ENCODE measurements at places on chromosomes 3 and 15.

DNA sequence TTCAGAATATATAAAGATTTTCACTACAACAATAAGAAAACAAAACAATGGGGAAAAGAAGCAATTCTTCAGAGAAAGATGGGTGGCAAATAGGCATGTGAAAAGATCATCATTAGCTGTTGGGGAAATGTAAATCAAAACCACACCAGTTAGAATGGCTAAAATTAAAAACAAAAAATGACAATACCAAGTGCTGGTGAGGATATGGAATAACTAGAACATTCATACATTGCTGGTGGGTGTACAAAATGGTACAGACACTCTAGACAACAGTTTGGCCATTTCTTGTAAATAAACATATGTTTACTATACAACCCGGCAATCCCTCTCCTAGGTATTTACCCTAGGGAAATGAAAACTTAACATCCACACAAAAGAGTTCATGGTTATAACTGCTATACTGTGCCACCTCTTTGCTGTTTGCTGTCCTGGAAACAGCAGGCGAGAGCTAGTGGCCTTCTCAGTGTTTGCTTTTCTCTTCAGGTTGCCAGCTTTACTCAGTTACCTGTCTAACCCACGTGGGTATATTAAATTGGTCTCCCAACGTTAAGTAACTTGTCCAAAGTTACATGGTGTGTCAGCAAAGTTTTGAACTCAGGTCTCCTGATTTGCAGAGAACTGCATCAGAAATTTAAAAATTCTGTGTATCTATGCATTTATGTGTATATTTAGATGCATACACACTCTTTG is 4.6 kb upstream of the NIT2 start:
- DNase-seq: no peak

GRCh38 chr15:77219841-77220240 is 148.9 kb upstream of the TSPAN3 start:
- no peak for DNase-seq

DNA sequence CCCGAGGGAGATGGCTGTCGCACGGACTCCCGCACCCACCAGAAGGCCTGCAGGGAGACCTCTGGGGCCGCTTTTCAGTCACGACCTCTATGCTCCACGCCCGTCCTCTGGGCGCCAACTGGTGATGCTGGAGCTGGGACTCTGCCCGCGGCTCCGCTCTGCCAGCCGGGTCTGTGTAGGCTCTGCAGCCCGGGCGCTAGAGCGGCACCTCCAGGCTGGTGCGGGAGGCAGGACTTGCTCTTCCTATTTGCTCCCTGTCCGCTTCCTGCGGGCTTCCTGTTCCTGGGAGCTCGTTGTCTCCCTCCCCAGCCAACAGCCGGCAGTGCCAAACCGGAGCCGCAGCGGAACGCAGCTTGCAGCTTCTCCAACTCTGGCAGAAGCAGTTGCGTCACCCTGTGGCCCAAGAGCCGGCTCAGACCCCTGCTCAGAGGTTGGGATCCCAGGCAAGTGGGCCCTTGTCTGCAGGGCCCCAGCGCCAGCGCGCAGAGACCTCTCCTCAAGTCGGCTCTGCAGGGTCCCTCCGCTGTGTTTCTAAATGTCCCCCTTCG is 285.9 kb downstream of the XXYLT1 start:
- DNase-seq: no peak

DNA sequence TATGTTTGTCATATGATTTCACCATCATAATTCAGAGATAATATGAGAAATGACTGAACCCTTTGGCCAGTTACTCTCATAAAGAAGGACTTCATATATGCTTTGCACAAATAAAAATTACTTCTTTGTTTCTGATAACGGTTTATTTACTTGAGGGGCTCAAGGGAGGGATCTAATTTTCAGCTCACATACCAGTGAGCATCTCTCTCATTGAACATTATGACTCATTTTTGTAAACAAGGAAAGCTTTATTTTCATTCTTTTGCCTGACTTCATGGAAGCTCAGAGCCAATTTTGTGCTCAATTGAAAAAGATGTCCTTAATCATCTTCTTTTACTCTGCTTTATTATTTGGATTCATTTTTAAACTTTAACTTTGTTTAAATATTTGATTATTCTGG is 5.8 kb downstream of the NLGN1 start:
- no peak for DNase-seq

DNA sequence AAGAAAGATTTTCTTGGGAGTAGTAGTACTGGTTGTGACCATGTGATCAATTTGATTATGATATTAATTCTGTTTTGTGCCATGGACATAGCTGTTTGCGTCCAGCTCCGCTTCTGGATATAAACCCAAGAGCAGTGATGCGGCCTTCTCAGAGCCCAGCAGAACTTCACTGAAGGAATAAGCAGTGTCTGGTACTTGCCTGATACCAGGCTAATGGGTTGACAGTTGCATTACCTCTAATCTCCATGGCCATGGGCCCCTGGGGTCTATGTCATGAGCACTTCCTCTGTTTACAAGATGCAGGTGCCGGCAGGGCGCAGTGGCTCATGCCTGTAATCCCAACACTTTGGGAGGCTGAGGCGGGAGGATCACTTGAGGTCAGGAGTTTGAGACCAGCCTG is 36.3 kb upstream of the RAB6B start:
- DNase-seq: no peak

- no peak for DNase-seq
Measured at GRCh38 chr15:64503197-64503596, 42.8 kb downstream of the ZNF609 start.

- no peak for DNase-seq
Measured at GRCh38 chr15:88674661-88675060, 35.8 kb downstream of the ISG20 start.

DNA sequence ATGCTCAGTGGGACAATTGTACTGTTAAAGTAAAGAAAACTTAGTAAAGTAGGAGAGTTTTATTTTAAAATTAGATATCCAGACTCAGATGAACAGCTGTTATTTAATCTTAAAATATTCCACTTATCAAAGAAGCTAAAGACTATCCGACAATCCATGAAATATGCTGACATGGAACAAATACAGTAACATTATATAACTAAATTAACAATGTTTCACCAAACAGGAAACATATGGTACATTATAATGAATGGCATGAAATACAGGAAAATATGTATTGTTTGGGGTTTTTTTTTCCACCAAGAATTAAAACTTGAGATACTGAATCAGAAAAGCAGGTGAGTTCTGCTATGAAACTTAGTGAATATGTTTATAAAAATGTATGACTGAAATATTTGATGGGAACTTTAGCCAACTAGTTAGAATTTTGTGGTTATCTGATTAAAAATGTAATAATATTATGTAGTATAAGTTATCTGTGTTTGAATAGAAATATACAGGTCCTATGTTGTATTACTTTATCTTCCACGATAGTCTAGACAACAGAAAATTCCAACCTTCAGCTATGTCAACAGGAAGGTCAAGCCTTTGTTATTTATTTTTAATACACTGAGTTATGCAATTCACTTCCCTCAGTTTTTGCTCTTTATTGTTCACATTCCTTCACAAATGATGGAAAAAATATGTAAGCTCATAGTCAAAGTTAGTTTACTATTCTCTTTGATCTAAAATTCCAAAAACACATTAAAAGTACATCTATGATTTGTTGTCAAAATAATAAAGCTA is 72.7 kb downstream of the UACA start:
- no peak for DNase-seq

- DNase-seq: no peak
Measured at GRCh38 chr3:187900993-187901755, 155.9 kb upstream of the BCL6 start.

GRCh38 chr15:22867886-22868285 is 29.4 kb downstream of the NIPA2 start:
- DNase-seq: no peak

DNA sequence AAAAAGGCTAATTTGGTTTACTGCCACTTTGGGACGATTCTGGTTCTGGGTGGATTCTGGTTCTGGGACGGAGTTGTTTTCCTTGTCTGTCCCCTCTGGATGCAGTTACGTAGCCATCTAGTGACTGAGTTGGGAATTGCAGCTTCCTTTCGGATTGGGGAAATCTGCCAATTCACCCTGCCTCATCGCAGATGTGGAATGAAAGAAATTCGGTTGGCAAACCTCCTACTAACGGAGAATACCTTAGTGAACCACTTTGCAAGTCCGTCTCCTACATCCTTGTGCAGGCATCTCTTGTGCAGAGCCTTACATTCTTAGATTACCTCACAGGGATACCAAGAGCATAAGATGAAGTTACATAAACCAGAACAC is 31.5 kb upstream of the AP4E1 start:
- peak; percentile 9 for DNase-seq

GRCh38 chr3:143600756-143601718 is 247.2 kb downstream of the SLC9A9 start:
- DNase-seq: no peak

DNA sequence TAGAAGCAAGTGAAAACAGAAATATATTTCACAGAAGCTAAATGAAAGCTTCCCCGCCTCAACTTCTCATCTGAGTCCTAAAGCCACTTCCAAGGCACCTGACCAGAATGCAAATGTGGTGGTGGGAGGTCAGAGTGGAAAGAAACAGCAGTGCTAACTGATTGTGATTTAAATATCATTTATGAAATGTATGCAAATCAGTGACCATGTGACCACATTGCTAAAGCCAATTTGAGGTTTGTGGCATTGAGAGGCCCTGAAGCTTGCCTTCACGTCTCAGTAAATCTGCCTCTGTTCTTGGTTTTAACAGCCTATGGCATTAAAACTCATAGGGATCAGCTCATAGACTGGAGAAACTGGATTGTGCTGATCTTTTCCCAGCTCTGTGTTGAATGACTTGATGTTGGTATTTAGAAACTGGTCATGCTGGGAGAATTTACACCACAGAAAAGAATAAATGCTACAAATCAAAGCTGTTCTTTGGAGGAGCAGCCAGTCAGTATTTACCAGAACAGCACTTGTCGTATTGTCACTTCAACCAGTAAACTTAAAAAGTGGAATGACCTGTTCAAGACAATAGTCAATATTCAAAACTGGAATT is 481.4 kb upstream of the ALCAM start:
- DNase-seq: no peak

DNA sequence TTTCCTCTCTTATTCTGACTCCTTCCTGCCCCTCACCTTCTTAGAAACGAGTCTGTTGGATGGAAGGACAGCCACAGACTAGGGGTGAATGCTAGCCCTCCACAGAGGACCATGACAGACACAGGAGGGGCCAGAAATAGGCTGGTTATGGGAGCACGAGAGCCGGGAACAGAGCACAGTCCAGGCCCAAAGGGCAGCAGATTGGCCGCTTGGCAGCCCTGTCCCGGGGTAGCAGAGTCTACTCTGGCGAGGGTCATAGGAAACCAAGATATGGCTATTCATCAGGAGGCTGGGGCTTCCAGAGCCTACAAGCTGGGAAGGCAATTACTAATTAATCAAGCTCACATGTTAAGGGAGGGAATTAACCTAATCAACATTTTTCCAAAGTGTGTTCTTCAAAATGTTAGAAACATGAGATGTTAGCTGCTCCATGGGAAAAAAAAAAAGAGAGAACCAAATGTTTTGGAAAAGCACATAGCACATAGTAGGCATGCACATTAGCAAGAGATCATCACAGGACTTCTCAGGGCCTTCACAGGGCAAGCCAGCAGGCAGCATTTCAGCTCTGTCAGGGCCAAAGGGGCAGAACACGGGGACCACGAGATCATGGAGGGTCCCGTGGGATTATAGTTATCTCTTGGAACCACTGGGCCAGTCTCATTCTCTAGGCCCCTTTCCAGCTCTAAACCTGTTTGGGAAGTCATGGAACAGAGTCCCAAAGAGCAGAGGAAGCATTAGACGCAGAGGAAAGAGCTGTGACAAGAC is 13.3 kb downstream of the SEMA3G start:
- no peak for DNase-seq

- no peak for DNase-seq
Measured at GRCh38 chr3:98691897-98692296, 71.2 kb upstream of the ST3GAL6 start.

DNA sequence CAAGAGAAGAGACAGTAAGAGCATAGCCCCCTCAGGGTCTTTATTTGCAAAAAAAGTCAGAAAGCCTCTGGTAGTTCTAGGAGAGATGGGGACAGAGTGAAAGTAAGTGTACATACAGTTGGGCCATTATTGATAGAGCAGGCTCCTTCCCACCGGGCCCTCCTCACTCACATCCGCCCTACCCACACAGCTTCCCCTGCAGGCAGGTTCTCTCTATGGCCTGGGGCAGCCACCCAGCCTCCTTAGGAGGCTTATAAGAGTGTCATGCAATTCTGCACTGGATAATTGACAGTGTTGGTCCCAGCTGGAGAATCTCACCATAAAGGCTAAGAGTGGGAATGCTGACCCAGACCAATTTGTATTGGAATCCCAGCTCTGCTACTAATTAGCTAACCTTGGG is 49.5 kb downstream of the SLC30A4 start:
- no peak for DNase-seq

DNA sequence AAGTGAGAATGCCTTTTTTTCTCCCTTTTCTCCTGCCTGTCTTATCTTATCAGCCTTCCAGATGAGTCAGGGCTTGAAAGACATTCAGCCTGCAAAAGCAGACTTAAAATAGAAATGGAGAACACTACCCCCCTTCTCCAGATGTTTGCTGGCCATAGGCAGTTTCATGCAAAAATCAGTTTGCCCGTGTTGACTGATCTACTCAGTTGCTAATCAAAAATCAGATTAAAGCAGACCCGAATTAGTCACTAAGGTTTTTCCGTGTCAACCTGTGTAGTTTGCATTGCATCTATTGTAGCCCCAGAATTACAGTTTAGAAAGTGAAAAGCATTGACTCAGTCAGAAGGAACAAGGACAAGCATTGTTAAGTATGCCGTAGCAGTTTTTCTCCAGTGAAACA is 56.2 kb downstream of the IL5RA start:
- DNase-seq: no peak

GRCh38 chr15:53827355-53827754 is 67.9 kb upstream of the WDR72 start:
- DNase-seq: no peak

GRCh38 chr15:56798639-56799038 is 65.3 kb upstream of the ZNF280D start:
- DNase-seq: no peak

GRCh38 chr15:84982301-84982920 is 755 bp downstream of the PDE8A start:
- no peak for DNase-seq

DNA sequence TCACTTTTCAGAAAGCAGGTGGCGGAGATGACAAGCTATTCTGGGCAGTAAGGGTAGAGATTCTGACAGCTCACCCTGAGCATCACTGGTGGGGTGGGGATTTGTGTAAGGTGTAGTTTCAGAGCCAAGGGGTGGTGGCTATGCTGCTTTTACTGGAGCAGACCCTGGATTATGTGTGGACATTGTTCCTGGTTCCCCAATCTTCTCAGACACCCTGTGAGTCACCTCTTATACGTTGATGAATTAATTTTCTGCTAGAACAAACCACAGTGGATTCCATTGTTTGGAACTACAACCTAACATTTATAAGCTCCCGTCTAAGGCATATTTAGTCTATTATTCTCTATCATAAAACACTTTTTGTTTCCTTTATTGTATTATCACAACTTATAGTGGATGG is 169.5 kb upstream of the COL8A1 start:
- DNase-seq: no peak

GRCh38 chr3:141914311-141914710 is 37.9 kb downstream of the ATP1B3 start:
- no peak for DNase-seq
